ENCODE measurements at places on chromosomes 6 and 20. TPM values are rescaled to one million over a fixed set of nuclear protein-coding genes. Genes with fewer than 3 reads are reported as not detected.

DNA sequence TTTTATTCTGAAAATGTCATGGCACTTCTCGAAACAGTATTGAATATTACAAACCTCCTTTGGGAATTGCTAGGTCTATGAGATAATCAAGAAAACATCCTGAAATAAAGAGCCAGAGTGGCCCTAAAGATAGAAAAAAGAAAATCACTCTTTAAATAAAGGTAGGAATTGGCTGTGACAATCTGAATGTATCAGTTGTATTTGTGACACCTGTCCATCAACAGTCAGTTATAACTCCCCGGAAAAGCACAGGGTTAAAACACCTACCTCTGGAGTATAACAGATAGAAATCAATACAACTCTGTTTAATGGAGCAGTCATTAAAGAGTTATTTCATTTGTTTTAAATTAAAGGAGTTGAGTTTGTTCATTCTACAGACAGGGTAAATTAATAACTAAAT, 21.2 kb downstream of the RNF24 start:
- DNase-seq, result no peak

DNA sequence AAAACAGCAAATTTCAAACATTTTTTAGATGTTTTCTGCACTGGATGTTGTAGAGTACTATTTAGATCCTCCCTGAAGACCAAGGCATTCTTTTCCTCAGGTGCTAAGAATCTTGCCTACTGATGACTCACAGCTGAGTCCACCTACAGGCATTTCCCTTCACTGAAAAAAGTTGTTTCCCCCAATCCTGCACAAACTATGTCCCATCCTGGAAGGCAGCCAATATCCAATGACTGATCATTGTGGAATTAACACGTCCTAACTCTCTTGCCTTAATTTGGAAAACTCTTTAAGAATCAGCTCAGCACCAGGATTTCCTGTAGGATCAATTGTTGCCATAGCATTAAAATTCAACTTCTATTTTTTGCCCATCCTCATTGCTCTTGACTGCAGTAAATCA, 268.4 kb upstream of the IRAK1BP1 start:
- no peak for DNase-seq

GRCh38 chr6:121498481-121499276, 63.2 kb downstream of the GJA1 start:
- DNase-seq, result no peak

LY6G6C gene
- polyA plus RNA-seq, result 1.4 TPM

DNA sequence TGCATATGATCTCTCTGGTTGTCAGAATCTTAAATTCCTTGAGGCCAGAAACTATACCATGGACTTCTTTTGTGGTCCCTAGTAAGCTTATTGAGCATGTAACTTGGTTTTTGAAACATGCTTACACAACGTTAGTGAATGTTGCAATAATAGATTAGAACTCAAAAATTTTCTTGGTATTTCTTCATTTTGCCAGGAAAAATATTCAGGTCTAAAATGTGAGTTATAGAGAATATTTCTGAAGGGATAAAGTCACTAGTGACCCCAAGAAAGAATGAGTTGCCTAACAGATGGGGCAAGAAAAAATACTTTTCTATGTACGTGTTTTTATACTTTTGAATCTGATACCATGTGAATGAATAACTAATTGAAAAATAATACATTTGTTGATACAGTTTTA, 195.4 kb downstream of the TFAP2A start:
- no peak for DNase-seq

SPTLC3 gene
- 15.4 TPM for polyA plus RNA-seq

RAD21L1 gene
- polyA plus RNA-seq, result not detected

DNA sequence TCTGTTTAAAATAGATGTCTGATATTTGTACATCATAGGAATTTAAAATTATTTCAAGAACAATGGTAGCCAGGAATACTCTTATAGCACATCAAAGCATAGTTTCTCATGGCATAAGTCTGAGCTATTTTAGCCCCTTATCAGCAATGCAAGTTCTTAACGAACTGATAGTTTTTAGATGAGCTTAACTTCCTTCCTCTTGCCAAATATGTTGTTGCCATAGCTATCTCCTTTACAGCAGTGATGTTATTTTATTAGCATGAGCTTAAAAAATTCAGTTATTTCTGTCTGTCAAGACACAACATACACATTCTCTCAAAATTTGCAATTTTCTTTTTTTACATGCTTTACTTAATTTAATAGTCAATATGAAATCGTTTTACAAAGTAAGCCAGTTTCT, 867.2 kb downstream of the PHF3 start:
- DNase-seq, result no peak

DNA sequence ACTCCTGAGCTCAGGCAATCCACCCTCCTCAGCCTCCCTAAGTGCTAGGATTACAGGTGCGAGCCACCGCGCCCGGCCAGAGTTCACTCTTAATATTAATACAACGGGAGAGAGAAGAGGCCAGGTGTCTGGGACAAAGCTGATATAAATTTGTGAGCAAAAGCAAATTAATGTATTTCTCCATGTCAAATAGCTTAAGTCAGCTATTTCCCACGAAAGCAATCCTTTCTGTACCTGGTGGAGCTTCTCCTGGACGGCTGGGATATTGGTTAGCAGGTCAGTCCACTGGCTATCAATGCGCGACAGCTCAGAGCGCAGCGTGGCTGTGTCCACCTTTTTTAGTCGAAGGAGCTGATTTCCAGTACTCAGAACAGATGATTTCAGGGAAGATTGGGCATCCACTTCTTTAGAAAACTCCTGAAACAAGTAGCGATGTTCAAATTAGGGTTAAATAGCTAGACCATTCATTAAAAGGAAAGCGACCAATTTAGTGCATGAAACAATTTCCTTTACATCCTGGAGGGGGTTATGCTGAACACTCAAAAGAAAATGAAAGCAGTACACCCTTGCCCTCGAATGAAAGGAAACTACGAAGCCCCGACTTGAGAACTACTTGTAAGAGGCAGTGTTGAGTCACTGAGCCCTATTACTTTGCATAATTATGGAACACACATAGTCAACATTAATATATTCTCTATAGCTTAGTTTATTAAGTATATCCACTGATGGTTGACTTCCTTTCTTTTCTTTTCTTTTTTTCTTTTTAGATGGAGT, 403.4 kb downstream of the SYNE1 start:
- DNase-seq, result no peak

CST2 gene
- not detected for polyA plus RNA-seq

- no peak for DNase-seq
These were observed 148.5 kb downstream of the SYNDIG1 start for GRCh38 chr20:24617757-24618450.

DNA sequence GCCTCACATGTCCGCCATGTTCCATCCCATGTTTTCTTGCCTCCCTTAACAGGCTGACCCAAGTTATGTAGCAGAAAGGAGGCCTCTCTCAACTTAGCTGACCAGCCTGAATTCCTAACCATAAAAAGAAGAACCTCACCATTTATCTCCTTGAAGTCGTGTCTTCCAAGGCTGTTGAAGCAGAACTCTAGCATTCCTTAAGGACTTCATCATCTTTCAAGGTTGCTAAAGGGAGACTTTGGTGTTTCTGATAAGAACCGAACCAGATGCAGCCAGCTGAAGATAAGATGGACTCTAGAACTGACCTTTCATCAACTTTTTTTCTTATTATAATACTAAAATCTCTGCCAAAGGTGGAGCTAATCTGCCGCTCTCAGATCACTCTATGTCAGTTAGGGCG, 571.7 kb upstream of the SLC35B3 start:
- no peak for DNase-seq

DNA sequence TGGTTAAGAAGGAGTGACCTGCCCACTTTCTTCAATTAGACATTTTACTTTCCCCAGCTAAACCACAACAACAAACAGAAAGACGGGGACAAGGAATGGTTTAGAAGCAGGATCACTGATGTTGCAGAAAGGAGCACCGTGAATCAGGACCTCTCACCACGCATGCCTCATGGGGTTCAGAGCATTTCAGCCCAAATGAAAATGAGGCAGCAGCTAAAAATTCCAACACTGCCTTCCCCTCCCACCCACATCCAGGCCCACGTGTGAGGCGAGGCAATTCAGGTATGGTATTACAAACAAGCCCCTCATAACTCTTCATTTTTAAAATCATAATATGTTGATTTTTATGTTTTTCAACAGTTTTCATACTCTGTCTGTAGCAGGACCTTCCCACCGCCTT, 194.1 kb upstream of the ARID1B start:
- no peak for DNase-seq

- DNase-seq, result no peak
These were observed 3.9 kb upstream of the LY6G6D start for GRCh38 chr6:31711233-31711632.

POPDC3 gene
- 0.25 TPM for polyA plus RNA-seq

DNA sequence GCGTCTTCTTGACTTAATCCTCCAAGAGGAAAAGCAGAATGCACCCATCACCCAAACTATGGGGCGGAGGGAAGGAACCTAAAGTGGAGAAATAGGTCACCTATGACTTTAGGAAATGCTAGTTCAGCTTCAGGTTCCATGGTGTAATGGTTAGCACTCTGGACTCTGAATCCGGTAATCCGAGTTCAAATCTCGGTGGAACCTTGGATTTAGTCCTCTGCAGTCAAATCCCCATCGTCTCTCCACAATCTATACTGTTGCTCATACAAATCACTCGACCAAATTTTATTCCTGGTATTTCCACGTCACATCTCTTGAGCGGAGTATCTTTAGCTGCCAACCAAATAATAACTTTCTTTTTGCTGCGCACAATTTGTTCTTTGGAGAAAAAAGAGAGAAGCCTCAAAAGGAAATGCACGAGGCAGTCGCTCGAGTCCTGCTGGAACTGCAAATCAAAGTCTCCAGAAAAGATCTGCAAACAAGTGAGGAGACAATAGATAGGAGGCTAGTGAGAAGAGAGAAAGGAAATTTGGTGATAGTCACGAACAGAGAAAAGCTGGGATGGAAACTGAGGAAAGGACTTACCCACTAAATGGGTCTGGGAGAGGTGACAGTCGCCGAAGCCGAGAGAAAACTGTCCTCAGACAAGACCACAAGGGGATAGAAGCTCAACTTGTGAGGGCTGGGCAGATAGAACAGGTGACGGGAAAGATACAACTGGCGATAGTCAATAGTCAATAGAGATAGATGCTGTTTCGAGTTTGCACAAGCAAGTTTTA, 16.6 kb downstream of the POM121L2 start:
- no peak for DNase-seq

DNA sequence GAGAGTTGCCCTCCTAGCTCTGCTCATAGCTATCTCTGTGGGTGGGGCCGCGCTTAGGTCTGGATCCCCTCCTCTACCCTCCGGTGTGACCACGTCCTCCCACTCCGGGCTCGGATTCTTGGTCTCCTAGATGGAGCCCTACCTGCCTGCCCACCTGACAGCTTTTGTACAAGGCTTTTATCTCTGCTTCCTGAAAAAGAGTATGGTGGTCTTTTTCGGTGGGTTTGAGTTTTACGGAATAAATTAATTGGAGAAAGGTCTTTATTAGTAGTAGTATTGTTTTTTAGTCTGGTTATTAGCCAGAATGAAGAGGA, 773 bp downstream of the SMAP1 start:
- no peak for DNase-seq

DNA sequence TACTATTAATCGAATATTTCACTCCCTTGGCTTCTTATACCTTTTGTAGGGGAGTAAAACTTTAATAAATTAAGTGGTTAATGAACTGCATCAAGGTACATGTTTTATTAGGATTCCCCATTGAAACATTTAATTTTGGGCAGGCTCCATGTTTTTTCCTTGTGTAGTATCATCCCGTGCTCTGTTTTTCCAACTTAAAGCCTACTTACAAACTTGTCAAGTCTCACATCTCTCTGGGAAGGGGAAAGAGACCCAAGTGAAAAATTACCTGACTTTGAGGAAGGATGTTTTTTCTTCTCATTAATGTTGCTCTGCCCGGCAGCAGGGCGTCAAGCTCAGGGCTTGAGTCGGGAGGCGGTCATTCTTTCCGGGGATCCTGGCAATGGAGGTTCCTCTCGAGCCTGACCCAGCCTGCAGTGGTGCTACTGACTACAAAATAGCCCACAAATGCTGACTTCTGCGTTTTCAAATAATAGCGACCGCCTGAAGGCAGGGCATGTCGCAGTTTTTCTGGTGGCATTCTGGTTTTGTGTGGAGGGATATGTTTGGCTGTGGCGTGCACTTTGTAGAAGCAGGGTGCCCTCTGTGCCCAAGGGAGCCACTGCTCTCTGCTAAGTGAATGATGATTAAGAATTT, 2.4 kb downstream of the DSP start:
- DNase-seq, result no peak

GRCh38 chr6:138101946-138102731, 5.1 kb downstream of the PERP start:
- DNase-seq, result no peak

GRCh38 chr6:168130697-168131371, 51.8 kb upstream of the FRMD1 start:
- DNase-seq, result peak; percentile 60

DNA sequence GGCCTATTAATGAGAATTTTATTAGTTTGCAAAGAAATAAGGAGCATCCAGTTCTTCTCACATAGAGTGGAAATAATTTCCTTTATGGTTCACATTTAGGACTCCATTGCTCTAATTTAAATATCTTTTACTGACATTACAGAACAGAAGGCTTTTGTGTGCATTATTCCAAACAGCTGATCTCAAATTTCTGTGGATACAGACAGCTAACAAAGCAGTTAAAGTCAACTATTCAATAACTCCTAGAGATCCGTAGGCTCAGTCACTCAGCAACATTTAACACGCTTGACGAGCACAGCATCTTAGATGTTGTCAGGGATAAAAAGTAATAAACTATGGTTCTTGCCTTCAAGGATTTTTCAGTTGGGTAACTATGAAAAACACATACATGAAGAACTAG, 305.8 kb upstream of the SYNCRIP start:
- no peak for DNase-seq

RIPOR2 gene
- 8.8 TPM for polyA plus RNA-seq

TMEM151B gene
- polyA plus RNA-seq, result 1.4 TPM

DNA sequence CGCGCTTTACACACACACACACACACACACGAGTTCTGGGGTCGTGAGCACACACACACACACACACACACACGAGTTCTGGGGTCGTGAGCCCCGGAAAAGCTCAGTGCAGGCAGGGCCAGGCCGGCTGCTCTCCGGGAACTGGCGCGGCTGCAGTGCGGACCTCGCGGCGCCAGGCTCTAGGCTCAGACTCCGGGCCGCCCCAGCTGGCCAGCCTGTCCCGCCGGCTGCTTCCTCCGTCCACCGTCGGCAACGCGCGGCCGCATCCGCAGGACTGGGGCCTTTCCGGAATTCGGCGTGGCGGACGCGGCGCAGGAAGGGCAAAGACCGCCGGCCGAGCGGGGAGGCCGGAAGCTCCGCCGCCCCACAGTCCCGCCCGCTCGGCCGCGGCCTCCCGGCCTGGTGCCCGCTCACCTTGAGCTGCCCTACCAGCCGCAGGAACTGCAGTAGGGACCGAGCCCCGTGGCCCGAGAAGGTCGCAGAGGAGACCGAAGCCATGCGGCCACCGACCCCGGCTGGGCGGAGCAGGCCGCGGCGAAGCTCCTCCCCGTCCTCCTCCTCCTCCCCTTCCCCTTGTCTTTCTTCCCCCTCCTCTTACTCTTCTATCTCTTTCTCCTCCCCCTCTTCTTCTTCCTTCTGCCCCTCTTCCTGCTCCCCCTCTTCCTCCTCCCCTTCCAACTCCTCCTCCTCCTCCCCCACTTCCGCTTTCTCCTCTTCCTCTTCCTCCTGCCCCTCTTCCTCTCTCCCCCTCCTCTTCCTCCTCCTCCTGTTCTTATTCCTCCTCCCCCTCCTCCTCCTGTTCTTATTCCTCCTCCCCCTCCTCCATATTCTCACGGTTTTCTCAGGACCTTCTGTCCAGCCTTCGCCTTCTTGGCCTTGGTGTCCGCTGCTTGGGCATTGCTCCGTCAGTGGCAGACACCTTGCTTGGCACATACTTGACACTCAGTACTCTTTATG, at the start of gene HDDC2:
TSS of gene HDDC2 (minus strand) at position 533 of the 957 bp plus-strand sequence. CDS start at position 498, 35 bp downstream.
- peak; percentile 67 for DNase-seq

SLCO4A1 gene
- polyA plus RNA-seq, result 3.9 TPM

Measured in left renal cortex interstitium (tissue), 4 donors.